ENCODE measurements at places on chromosomes 16 and 17.

DNA sequence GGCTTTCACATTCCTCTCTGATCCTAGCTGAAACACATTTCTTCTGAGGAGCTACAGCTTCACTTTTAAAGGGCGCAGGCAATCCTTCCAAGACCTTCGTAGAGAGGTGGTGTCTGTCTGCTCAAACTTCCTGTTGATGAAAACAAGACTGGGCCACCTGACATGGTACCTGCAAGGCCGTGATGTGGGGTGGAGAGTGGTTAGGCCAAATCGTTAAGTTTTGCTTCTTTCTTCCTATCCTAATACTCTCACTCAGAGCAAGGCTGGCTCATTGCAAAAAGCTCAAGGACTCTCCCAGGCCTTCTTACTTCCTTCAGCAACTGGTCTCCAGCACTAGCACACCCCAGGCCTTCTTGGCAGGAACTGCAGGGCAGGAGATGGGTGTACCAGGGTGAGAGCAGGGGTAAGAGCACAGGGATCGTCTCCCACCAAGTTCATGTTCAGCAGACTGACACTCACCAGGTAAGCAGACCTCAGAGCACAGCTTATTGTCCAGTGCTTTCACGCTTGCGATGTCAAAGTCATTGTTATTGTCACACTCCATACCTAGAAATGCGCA lies 10.9 kb upstream of the FOXJ1 start:
- DNase-seq: no peak

- DNase-seq: no peak
Observed at GRCh38 chr17:13729466-13730134, 127.9 kb upstream of the HS3ST3A1 start.

- DNase-seq: no peak
Observed at GRCh38 chr17:40791787-40792436, 7.8 kb downstream of the KRT28 start.

DNA sequence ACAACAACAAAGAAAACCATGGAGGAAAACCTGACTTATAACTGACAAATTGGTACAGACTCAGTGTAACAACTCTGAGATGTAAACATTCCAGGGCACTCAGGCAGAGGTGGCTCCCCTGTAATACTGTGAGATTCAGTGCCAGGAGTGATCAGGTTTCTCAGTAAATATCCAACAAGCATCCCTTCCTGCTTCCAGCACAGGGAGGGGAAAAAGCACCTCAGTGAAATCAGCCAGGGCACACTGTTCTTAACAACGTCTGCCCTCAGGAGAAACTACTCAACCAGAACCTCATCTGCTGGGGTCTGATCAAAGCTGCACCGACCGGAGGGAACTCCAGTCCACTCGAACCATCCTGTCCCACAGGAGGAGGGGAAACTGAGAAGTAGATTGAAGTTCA lies 52.3 kb downstream of the AMFR start:
- no peak for DNase-seq

- no peak for DNase-seq
Observed at GRCh38 chr17:76670718-76671122, 27.2 kb upstream of the ST6GALNAC1 start.

GRCh38 chr17:45320931-45321461 lies 4.2 kb upstream of the MAP3K14 start:
- no peak for DNase-seq

GRCh38 chr17:78939615-78940014 lies 14.4 kb upstream of the TIMP2 start:
- no peak for DNase-seq

DNA sequence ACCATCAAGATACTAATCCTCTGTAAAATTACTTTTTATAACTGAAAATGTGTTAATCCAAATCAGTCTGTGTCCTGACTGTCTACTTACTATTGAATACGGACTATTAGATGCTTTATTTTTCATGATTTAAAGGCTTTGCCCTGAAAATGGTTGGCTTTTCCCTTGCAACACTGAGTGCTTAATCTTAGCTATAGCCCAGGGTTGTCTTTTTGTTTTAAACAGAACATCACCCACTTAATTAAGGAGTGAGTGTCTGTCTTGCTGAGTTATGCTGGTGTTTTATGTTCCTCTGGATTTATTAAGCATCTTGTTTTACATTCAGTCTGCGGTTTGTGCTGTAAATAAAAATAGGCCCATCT lies 11.0 kb downstream of the FTO start:
- DNase-seq: no peak

DNA sequence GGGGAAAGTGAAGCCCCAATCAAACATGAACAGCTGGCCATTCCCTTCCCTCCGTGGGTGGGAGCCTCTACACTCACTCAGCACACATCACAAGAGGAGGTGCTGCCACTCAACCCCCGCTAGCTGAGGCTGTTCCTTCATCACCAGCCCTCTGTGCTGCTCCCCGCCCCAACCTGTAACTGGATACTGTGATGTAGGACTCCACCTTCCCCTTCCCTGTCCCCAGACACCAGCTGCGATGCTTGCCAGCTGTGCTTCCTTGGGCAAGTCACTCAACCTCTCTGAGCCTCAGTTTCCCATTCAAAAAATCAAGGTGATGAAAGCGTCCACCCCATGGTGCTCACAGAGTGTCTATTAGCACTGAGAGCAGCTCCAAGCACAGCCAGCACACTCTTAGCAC lies 273.2 kb downstream of the MRTFB start:
- no peak for DNase-seq

DNA sequence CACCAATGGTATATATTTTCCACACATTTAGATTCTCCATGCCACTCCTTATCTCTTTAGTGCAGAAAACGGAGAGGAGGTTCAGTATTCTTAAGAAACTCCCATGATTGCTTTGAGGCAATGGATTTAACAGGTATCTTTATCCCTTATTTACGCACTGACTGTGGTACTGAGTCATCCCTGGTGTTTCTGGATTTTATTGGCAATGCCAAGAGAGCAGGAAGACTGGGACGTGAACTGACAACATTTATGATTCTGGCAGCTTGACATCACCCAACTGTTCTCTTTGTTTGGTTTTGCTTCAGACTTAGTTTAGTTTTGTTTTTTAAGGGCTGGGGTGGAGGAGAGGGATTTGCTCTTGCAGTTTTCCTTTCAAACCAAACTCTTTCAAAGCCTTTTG lies 131.4 kb downstream of the WWOX start:
- DNase-seq: no peak
